GM23338 (cell line): ENCODE measurements at places on chromosomes 1 and 21. TPM values are rescaled to one million over a fixed set of nuclear protein-coding genes. Genes with fewer than 3 reads are reported as not detected.

HLX gene
- 0.07 TPM in 1 of 2 replicates, not detected in the other for total RNA-seq

DNA sequence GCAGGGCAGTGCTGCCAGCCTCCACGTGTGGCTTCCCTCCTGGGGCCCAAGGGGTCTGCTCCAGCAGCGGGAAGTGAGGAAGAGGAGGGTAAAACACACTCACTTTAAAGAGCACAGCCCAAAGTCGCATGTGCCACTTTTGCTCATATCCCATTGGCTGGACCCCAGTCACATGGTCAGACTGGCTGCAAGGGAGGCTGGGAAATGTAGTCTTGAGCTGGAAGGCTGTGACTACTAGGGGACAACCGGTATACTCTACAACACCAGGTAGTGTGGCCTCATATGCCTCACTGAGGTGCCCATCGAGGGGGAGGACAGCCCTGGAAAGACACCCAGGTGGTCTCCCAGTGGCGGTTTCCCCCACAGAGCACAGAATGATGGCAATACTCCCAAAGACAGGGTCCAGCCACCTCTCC, 45.2 kb downstream of the CAMK2N1 start:
- H3K36me3 ChIP-seq, result no peaks in the 10 kb centered on the region
- peak; percentile 88 for DNase-seq
- H3K4me3 ChIP-seq, result 0 out of 2 replicates have a peak overlapping the region, but pooled peaks have one; percentile 32
- no peaks in the 10 kb centered on the region for H3K27me3 ChIP-seq

DNA sequence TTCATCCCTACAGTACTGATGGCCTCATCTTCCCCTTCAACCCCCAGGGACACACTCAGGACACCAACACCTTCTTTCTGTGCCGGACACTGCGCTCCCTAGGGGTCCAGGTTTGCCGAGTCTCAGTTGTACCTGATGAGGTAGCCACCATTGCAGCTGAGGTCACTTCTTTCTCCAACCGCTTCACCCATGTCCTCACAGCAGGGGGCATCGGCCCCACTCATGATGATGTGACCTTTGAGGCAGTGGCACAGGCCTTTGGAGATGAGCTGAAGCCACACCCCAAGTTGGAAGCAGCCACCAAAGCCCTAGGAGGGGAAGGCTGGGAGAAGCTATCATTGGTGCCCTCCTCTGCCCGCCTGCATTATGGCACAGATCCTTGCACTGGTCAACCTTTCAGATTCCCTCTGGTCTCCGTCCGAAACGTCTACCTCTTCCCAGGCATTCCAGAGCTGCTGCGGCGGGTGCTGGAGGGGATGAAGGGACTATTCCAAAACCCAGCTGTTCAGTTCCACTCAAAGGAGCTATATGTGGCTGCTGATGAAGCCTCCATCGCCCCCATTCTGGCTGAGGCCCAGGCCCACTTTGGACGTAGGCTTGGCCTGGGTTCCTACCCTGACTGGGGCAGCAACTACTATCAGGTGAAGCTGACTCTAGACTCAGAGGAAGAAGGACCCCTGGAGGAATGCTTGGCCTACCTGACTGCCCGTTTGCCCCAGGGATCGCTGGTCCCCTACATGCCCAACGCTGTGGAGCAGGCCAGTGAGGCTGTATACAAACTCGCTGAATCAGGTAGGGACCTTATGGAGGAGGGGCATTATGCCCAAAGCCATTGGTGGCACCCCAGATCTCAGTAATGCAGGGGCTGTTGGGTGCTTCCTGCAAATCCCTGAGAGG, 5.1 kb upstream of the LENEP start:
- H3K36me3 ChIP-seq, result peaks cover 9% of the 10 kb centered on the region; the same call in 1 of the 2 replicates
- H3K4me3 ChIP-seq, result no peak overlapping the region
- no peak overlapping the region for H3K27ac ChIP-seq
- no peaks in the 10 kb centered on the region for H3K27me3 ChIP-seq

DNA sequence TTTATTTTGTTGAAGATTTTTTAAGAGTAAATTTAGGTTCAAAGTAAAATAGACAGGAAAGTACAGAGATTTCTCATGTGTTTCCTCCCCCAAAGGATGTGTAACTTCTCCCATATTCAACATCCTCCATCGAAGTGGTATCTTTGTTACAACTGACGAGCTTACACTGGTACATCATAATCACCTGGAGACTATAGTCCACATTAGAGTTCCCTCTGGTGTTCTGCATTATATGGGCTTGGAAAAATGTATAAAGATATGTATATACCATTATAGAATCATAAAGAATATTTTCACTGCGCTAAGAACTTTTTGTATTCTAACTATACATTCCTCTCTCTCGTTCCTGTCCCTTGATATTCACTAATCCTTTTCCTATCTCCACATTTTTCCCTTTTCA, 203.7 kb downstream of the AMY1C start:
- no peak overlapping the region for H3K27ac ChIP-seq
- no peaks in the 10 kb centered on the region for H3K36me3 ChIP-seq
- no peaks in the 10 kb centered on the region for H3K27me3 ChIP-seq
- H3K4me1 ChIP-seq, result no peaks in the 10 kb centered on the region
- no peak for DNase-seq

- no peak overlapping the region for H3K4me3 ChIP-seq
- no peaks in the 10 kb centered on the region for H3K36me3 ChIP-seq
- no peaks in the 10 kb centered on the region for H3K4me1 ChIP-seq
- no peaks in the 10 kb centered on the region for H3K27me3 ChIP-seq
- DNase-seq, result no peak
Observed at GRCh38 chr1:106785176-106785575, 271.3 kb upstream of the PRMT6 start.

PRKAA2 gene
- total RNA-seq, result 8.7 and 8.8 TPM in 2 replicates

DNA sequence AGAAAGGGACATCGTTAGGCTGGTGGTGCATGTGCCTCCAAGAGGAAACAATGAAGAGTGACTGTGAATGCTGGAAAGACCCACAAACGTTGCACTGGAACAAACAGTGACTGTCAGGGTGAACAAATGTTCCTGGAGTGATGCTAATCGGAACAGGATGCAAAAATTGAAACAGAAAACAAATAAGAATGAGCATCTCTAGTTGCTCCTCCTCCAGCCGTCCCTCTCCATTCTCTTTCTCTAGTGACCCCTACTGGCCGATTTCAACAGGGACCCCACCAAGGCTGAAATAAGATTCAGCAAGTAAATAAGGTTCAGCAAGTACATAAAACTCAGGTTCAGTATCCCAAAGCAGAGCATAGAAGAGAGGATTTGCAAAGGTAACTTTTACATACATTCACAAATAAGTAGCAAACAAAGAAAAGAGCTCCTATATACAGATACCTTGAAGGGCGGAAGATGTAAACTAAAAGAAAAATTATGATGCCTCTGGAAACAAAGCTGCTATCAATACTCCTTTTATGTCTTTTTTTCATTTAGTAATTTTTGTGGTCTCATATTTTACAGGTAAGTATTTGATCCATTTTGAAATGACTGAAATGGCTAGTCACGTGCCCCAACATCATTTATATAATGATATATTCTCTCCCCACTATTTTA, 836.1 kb upstream of the ADAMTS5 start:
- no peak overlapping the region for H3K27ac ChIP-seq
- H3K4me3 ChIP-seq, result no peak overlapping the region
- peak; percentile 82 for DNase-seq
- H3K36me3 ChIP-seq, result no peaks in the 10 kb centered on the region
- no peaks in the 10 kb centered on the region for H3K27me3 ChIP-seq

FAM110D gene
- 0.08 and 0.24 TPM in 2 replicates for total RNA-seq

GRCh38 chr1:200351425-200351824, 58.4 kb downstream of the ZNF281 start:
- H3K27ac ChIP-seq, result no peak overlapping the region
- no peaks in the 10 kb centered on the region for H3K27me3 ChIP-seq
- H3K4me1 ChIP-seq, result peaks cover 3% of the 10 kb centered on the region; the same call in 1 of the 2 replicates
- DNase-seq, result no peak
- H3K36me3 ChIP-seq, result no peaks in the 10 kb centered on the region
